ENCODE measurements at places on chromosomes 6 and 20.

DNA sequence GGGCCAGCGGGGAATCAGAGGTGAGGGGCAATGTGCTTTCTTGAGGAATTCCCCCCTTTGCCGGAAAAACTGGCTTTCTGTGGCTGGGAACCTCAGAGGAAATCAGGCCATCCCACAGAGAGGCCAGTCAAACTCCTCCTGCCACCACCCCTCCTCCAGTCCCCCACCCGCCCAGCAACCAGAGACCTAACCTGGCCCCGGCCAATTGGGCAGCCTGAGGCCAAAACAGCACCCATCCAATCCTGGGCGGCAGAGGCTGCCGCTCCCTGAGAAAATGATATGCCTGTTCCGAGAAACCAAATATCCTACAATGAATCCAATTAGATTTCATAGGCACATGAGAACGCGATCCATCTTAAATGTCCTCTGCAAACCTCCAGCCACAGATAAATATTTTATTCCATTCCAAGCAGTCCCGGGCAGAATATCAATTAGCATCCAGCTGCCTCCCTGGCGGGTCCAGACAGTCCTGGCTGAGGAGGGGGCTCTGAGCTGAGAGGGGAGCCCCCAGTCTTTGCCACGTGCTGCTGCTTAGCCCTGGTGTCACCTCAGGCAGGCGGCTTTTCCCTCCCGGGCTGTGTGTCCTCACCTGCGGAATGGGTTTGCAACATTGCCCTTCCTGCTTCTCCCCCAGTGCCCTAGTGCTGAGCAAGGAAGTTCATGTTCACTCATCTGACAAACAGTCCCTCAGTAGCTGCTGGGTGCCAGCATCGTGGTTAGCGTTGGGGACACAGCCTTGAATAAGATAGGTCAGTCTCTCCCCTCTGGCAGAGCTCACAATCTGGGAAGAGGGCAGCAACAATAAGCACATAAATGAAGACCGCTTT, 95.0 kb downstream of the DLGAP4 start:
- peak; percentile 12 for DNase-seq

DNA sequence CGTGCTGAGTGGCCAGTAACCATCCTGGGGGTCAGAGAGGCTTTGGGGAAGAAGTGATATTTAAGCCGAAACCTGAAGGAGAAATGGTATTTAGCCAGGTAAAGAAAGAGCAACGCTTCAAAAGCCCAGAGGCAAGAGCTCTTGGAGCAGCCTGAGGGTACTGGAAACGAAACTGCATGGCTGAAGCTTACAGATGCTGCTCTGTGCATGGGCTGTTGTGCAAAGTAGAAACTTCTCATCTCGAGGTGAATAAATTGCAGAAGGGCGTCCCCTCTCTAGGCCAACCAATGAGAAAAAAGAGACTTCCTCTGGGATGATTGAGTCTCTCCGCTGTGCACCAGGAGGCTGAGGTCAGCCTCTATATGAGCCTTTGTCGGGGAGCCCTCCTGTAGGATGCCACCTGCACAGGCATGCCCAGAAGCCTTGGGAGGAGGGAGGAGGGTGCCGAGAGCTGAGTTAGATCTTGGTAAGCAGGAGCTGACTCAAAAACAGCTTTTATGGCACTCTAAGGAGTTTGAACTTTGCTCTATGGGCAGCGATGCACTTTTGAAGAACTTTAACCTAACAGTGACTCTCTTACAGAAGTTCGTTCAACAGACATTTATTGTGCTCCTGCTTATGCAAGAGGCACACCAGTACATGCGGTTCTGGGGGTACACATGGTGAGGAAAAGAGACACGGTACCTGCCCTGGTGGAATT, 61.6 kb upstream of the EDN1 start:
- DNase-seq = no peak

- DNase-seq = no peak
Observed at GRCh38 chr6:74623027-74623426, 582.8 kb downstream of the COL12A1 start.

DNA sequence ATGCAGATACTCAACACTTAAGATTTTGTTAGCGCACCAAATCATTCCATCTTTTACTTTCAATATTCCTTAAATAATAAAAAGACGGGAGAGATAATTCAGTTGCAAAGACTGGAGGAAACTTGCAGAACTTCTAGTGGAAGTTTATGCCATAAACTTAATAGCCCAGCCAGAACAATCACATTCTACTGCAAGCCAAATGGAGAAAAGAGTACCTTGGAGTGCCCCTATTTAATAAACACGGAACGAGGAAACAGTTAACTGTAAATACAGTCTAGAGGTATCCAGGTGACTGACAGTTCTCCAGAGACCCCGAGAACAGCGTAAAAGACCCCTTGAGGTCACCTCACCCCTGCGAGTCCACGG, 635 bp downstream of the SLC35B3 start:
- no peak for DNase-seq

- DNase-seq = no peak
Observed at GRCh38 chr6:76992553-76992952, 470.7 kb downstream of the HTR1B start.

GRCh38 chr6:53302678-53303360, 45.9 kb downstream of the ELOVL5 start:
- DNase-seq = peak; percentile 24

DNA sequence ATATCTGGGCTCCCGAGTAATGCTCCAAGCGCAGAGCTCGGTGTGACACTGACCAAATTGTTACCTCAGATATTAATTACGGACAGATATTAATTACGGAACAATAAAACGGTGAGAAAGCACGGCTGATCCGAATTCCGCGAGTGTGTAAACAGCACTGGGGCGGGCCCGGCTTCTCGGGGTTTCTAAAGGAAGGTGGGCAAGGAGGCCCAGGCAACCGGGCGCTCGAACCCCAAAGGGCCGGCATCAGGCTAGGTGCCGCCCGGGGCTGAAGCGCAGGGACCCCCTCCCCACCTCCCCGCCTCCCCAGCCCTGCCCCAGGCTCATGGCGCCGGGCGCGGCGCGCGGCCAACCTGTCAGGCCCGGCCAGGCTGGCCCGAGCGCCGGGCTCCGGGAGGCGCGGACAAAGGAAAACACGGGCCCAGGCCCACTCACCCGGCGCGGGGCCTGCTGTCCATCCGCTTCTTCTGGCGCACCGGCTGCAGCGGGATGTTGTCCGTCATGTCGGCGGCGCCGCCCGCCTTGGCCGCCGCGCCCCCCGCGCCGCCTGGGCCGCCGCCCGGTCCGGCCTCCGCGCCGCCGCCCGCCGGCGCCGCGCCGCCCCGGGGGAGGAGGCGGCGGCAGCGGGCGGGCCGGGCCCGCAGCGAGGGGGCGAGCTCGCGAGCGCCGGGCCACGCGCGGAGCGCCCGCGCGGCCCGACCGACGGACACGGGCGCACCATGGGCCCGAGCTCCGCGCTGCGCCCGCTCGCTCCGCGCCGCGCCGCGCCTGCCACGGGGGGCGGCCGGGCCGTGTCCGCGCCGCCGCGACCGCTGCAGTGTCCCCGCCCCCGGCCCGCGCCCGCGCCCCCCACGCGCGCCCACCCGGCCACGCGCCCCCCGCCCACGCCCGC, at the start of gene ATP9A:
Gene ATP9A, minus strand, starts transcription at position 524 of the 892 bp plus-strand sequence. Its CDS starts 21 bp downstream, at position 503.
- no peak for DNase-seq

DNA sequence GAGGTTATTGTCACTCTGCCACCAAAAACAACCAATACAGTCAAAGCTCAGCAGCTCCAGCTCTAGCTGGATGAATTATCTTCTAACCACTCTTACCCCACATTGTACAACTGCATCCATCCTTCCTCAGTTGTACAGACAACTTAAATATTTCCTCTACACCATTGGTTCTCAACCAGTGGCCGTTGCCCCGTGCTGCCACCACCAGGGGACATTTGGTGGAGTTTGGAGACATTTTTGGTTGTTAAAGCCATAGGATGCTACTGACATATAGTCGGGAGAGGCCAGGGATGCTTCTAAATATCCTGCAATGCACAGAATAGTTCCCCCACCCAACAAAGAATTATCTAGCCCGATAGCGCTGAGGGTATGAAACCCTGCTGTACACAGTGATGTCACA, 59.3 kb downstream of the SHLD1 start:
- no peak for DNase-seq

DNA sequence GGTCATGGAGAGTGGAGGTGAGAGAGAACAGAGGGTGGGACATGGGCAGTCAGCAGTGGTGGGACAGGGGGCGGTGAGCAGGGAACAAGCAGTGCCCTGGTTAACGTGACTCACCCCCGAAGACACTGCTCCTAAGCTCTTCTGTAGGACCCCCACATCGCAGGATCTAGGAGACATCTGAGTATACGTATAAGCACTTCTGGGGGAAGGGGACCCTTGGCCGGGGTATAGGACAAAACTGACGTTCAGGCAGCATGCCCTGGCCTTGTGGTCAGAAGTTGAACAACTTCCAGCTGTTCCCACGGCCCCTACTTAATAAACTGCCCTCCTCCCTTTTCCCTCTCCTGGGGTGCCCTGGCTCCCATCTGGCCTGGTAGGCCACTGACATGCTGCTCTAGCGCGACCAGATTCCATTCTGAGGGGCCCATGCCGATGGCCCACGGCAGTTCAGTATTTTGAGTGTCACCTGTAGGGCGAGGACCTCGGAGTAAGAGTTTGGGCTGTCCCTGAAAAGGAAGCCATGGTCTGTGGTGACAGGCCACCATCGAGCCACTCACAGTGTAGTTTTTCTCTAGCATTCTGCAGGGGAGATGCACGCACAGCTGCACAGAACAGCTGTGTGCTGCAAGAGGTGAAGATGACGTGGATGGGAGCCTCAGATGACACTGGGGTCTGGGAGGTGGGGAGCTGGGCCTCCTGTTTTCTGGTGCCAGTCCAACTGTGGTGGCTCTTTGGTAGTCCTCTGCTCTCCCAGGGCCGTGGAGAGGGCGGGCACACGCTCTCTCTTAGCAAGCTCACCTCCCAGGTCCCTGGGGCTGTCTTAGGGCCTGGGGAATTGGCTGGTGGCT, 38.4 kb downstream of the PPP1R3G start:
- DNase-seq = no peak

- no peak for DNase-seq
Observed at GRCh38 chr6:74181471-74181870, 485.5 kb downstream of the CD109 start.

- DNase-seq = no peak
Observed at GRCh38 chr20:47330071-47330470, 26.4 kb downstream of the ZMYND8 start.

GRCh38 chr6:157203312-157203744, 120.0 kb downstream of the TMEM242 start:
- DNase-seq = peak; percentile 70

DNA sequence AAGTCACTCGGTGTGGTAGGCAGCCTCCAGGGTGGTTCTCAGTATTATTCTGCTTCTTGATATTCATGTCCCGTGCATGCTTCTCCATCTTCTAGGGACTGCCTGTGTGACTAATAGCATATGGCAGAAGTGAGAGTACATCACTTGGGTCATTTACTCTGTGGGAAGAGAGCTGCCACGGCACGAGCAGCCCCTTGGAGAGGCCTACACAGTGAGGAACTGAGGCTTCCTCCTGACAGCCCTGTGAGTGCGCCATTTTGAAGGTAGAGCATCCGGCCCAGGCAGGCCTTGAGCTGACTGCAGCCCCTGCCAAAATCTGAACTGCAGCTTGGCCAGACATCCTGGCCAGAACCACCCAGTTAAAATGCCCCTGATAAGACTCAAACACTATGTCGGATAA, 17.3 kb upstream of the MCUR1 start:
- no peak for DNase-seq

GRCh38 chr6:12233693-12234571, 56.2 kb upstream of the EDN1 start:
- DNase-seq = peak; percentile 81

DNA sequence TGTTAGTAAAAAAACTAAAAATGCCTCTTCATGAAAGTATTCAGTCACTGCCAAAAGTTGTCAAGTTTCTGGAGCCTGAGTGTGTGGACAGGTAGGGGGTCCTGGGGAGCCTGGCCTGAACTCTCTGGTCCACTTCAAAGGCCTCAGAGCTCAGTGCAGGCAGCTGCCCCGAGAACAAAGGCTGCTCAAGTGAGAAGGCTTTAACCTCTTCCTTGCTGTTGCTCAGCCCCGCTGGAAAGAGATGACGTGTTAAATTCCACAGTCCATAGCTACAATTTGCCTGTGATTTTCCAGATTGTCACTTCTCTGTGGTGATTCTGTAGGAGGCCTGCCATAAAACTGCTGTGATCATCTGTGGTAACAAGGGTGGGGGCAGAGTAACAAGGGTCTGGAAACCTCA, 96.9 kb downstream of the FAM120B start:
- DNase-seq = peak; percentile 34

DNA sequence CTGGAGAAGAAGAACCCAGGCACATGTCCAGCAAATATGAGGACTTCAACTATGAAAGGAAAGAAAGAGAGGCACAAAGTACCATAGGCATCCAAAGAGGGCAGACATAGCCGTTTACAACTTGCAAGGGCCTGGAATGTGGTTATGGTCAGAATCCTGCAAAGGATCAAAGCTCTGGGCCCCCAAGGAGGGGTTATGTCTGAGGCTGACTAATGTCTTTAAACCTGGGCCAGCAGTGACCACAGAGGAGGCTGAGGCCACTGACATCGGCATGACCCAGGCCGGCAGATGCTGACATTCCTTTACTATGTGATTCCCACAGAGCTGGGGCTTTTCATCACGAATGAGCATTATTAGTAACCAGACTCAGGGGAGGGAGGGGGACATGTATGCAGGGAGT, 861.1 kb downstream of the DHX35 start:
- peak; percentile 92 for DNase-seq

- no peak for DNase-seq
Observed at GRCh38 chr6:40077736-40078135, 143.5 kb upstream of the MOCS1 start.

GRCh38 chr6:163984124-163984936, 569.8 kb downstream of the QKI start:
- DNase-seq = no peak

DNA sequence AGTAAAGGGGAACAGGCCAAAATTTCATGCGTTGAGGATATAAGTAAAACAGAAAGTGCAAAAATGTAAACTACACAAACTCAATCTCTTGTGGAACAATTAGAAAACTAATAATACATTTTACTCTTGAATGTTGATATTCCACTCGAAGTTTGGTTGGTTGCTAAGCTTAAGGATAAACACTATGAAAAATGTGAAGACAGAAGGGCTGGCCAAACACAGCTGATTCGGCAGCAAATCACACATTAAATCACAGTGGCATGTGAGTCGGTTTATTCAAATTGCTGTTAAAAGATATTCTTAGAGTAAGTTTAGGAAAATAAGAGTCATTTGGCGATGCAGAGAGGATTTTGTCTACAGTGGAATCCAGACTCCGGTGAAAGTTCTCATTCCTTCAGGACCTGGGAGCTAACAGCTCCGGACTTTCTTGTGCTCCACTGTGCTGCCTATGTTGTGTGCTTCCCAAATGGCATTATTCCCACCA, 1.4 kb upstream of the EPM2A start:
- peak; percentile 56 for DNase-seq

DNA sequence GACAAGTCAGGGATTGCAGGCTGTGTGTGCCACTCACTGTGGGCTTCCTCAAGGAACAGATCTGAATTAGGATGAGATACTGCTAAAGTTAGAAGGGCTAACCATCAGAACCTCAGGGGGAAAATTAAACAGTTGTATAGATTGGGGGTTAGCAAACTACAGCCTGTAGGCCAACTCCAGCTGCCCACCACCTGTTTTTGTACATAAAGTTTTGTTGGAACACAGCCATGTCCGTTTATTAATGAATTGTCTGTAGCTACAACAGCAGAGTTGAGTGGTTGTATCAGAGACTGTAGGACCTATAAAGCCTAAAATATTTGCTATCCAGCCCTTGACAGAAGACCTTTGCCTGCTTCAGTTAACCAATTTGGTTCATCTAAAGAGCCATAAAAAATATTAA, 127.2 kb upstream of the ECI2 start:
- peak; percentile 48 for DNase-seq

Data from myocyte (in vitro differentiated cells).